ENCODE measurements at places on chromosomes 13 and 19.
A peak's percentile ranks its signal among the peaks of the same experiment; 100 is the strongest.

GRCh38 chr13:42149136-42149535, 100.7 kb downstream of the DGKH start:
- DNase-seq: no peak

DNA sequence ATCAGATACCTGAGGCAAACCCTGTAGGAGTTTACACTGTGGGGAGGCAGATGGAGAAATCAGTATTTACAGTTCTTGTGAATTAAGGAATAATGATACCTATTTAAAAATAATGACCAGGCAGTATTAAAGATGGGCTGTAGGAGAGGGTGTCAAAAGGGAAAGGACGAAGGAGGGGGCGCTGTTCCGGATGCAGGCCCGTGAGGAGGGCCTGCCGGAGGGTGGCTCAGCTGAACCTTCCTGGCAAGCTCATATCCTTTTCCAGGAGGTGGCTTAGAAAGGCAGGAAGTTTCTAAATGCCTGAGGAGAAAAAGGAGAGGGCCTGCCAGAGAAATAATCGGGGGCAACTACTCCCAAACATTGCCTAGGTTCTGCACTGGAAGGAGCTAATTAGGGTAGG, 46.6 kb downstream of the MBNL2 start:
- no peak for DNase-seq

GRCh38 chr13:113466383-113466782, 13.1 kb upstream of the ADPRHL1 start:
- DNase-seq: no peak

GRCh38 chr19:12527034-12527836, 24.0 kb downstream of the ZNF564 start:
- DNase-seq: no peak

- no peak for DNase-seq
Measured at GRCh38 chr13:39864221-39864620, 208.8 kb downstream of the COG6 start.

DNA sequence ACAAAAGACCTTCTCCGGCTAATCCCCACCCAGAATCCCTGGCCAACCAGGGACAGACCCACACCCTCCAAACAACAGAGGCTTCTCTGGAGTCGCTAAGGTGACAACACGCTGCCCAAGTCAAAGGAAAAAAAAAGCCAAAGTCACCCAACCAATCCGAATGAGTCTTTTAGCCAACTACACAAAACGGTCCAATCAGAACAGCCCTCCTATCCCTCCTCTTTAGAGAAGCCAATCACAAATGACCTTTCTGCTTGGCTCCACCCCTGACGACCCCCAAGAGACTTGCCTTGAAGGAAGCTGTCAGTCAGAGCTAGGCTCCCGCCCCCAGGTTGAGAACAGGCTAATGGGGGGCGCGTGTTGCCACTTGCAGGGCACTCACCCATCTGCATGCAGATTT, 6.6 kb upstream of the FBXW9 start:
- DNase-seq: peak; percentile 50

GRCh38 chr13:61045251-61045650, 370.4 kb downstream of the PCDH20 start:
- no peak for DNase-seq

GRCh38 chr13:35714588-35715377, 238.3 kb upstream of the MAB21L1 start:
- peak; percentile 59 for DNase-seq

GRCh38 chr19:50513746-50514345, at the start of gene ASPDH:
TSS of gene ASPDH (minus strand) at chr19:50513913. CDS start at chr19:50513823, 90 bp downstream.
- no peak for DNase-seq

DNA sequence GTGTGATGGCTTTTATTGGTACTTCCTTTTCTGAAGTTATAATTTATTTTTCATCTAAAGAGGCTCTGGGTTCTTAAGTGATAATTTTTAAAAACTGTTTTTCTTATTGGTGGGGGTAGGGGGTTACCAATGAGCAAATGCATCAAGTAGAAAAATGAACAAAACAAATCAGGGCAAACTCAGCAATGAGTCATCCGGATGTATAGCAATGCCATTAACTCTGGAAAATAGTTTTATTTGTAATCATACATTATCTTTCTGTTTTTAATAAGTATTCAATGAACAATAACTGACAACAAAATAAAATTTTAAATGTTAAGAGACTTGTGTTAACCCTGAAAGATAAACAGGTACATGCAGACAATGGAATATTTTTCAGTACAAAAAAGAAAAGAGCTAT, 67.6 kb downstream of the UFM1 start:
- DNase-seq: no peak

- no peak for DNase-seq
Measured at GRCh38 chr13:21925720-21926119, 254.8 kb downstream of the FGF9 start.

DNA sequence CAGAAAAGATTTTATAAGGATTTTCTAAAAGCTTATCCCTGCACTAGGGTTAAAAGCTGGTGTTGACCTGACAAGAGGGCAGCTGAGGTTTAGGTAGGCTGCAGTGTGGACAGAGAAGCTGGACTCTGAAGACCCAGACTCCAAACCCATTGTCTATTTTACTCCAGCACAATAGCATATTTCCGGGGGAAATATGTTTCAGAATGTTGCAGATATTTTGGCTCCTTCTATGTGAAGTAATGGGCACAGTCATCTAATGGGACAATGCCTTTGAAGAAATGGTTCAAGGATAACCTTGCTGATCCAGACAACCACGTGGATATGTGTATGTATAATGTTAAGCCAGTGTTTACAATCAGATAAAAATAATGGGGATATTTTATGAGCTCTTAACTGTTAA, 173.8 kb upstream of the TSC22D1 start:
- DNase-seq: no peak

DNA sequence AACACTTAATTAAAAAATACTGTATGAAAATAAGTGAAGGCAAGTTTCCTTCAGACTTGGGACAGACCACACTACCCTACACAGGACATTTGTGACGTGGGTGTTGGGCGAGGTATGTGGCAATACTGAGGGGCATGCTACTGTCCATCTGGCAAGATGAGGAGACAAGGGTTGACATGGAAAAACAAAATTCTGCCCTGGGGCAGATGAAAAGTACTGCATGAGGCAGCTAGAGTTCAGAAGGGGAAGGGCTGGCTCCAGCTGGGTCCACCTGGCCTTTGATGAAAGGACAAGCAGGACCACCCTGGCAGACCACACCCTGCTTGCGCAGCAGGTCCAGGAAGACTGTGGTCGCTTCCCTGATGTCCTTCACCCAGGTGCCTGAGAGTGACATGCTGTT, 43.2 kb downstream of the LATS2 start:
- DNase-seq: no peak

GRCh38 chr19:55345818-55346724, 6.4 kb downstream of the KMT5C start:
- DNase-seq: no peak

DNA sequence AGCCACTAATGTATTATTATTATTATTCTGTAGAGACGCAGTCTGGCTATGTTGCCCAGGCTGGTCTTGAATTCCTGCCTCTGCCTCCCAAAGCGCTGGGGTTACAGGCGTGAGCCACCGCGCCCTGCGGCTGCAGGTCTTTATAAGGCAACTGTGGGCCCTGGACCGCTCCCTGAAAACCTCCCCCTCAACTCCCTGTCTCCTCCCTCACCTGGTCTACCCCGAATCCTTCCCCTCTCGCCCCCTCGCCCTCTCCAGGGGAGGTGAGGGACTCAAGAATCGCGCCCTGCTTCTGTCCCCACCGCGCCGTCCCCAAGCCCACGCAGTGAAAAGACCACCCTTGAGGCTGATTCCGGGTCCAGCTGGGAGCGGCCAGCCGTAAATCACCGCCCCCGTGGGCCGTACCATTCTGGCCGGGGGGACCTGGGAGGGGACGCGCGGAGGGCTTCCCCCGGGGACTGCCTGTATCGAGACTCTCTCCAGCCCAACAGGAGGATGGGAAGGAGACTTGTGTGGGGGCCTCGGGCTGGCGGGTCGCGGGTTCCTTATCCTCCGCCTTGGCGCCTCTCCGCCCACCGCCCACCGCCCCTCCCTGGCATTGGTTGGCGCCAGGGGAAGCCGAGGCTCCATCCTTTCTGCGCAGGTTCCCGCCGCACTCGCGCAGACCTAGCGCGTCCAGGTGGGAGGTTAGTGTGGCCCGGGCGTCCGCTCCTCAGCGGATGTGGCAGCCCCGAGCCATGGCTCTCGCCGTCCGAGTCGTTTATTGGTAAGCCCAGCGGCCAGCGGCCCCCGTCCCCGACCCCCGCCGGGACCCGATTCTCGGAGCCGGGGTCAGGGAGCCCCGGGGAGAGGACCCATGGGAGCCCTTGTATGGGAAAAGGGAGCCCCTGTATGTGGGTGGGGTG, at the start of gene SELENOW:
TSS of gene SELENOW (plus strand) at position 655 of the 905 bp plus-strand sequence. CDS start at position 738, 83 bp downstream.
- DNase-seq: peak; percentile 82

DNA sequence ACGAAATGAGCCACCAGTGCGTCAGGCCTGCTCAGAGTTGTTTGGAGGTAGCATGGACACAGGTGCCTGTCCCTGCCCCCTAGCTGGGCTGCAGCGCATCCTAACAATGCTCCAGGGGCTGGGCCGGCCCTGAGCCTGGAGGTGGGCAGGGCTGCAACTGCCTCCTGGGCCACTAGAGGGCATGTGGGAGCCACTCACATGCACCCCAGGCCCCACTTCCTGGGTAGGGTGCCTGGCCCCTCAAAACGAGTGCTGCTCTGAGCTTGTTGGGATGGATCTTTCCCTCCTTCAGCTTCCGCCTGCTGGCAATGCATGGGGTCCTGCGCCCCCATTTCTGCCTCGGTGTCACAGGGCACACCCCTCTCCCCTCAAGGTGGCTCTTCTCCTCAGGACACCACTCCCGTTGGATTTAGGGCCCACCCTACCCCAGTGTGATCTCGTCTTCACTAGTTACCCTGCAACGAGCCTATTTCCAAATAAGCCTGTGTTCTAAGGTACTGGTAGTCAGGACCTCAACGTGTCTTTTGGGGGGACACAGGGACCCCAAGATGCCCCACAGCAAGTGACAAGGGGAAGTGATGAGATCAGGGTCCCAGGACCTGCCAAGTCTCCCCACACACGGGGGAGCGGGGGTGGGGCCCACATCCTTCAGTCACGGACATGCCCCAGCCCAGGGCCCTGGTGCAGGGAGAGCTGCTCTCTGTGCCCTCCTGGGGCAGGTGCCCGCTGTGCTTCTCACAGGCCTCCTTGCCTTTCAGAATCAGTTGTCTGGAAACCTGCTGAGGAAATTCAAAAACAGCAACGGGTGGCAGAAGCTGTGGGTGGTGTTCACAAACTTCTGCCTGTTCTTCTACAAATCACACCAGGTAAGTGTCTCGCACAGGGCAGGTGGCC, 131.3 kb downstream of the STK24 start:
- peak; percentile 70 for DNase-seq

- no peak for DNase-seq
Measured at GRCh38 chr13:36412736-36413135, 19.6 kb upstream of the CCNA1 start.

GRCh38 chr13:66948910-66949309, 281.2 kb downstream of the PCDH9 start:
- no peak for DNase-seq

- DNase-seq: no peak
Measured at GRCh38 chr19:5676105-5676771, 4.1 kb downstream of the MICOS13 start.

- DNase-seq: no peak
Measured at GRCh38 chr13:50404769-50405168, 389.5 kb downstream of the KCNRG start.

- DNase-seq: no peak
Measured at GRCh38 chr19:33988601-33989000, 183.7 kb upstream of the LSM14A start.

DNA sequence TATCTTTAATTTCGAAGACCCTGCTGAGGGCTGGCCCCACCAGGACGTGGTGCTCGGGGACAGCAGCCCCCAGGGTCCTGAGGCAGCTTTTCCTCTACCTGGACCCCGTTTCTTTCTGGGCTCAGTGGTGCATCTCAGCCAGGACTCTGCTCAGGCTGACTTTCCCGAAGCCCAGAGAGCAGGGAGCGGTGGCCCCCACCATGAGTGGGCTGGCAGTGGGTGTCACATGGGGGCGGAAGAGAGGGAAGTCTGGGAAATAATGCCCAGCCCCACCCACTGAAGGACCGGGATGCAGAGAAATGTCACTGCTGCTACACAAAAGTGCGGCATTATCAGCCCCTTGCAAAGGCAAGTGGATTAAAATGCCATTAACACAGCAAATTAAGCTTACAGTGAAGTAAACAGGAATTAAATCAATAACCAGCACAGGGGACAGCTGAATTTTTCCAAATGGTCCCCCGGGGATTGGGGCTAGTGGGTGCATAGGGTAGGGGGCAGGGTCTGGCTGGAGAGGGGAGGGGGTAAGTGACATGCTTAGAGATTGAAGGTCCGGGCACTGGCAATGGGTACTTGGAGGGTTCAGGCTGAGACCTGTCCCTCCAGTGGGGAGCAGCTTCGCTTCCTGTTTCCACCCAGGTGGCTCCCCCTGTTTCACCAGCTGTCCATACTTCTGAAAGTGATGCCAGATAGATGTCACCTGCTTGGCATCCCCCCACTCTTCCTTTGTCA, 177.3 kb downstream of the URI1 start:
- DNase-seq: no peak

GRCh38 chr13:42394711-42395085, 122.7 kb downstream of the AKAP11 start:
- DNase-seq: no peak

DNA sequence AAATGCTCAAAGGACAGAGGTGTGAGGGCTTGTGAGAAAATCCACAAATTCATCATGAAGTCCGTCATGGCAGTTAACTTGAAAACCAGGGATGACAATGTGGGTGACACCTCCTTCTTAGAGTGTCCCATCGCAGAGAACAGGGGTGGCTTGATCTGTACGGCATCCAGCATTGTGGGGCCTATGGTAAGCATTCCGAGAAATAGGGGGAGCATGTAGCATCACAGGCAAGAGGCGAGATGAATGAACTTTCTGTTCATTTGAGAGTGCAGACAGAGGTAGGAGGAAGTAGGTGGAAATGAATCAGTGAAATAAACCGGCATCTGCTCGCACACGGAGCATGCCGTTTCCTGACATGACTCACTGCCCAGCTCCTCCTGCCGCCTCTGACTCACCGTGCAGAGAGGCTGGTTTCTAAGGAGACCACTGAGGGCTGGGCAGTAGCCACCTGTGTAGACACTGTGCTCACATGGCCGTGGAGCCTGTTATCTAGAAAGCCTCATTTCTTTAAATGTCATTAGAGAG, 339.0 kb downstream of the RFC3 start:
- DNase-seq: no peak

- DNase-seq: no peak
Measured at GRCh38 chr19:2148482-2149135, 2.8 kb downstream of the AP3D1 start.

DNA sequence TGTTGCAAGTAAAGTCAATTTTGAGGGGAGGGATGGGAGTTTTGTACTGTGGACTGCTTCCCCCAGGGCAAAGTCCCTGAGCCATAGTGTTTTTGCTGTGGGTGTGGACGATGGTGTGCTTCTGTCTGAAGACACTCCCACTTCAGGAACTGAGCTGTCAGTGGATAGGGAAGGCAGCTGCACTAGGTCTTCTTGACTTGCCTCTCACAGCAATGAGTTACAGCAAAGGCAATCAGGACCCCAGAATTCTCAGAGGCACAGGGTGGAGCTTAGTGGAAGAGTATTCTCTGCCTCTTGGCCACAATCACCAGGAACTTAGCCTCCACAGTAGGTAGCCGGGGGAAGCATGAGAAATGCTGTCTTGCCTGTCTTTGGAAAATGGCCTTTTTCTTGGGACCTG, 1416.6 kb upstream of the MIR17HG start:
- no peak for DNase-seq

Measured in neural crest cell (in vitro differentiated cells).